ENCODE measurements at places on chromosomes 5 and 9.

- no peak for DNase-seq
These were observed 56.7 kb upstream of the FOXB2 start for GRCh38 chr9:76962732-76963131.

- DNase-seq: no peak
These were observed 69.8 kb downstream of the SGCD start for GRCh38 chr5:156396830-156397081.

DNA sequence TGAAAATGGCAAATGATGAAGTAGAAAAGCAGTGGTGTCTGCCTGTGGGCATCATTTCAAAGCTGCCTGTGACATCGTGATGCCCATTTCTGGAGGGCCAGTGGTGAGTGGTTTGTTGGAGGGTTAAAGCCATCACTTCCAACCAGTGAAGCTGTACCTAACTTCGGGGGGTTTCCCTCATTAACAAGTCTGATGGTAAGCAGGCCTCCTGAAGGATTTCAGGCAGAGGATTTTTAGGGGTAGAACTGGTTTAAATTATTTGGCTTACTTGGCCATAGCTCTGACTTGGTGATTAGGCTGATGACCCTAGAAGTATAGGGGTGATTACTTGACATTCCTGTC is 10.7 kb downstream of the TNFAIP8 start:
- no peak for DNase-seq

- DNase-seq: no peak
These were observed 356.4 kb upstream of the EDIL3 start for GRCh38 chr5:84741056-84741455.

DNA sequence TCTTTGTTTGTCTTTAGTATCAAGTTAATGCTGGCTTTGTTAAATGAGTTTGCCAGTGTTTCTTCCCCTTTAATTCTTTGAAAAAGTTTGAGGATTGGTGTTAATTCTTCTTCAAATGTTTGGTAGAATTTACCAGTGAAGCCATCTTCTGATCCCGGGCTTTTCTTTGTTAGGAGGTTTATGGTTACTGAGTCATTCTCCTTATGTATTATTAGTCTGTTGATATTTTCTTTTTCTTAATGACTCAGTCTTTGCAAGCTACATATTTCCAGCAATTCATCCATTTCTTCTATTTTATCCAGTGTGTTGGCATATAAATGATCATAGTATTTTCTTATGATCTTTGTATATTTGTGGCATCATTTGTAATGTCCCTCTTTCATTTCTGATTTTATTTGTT is 74.5 kb upstream of the SPINK5 start:
- DNase-seq: no peak

DNA sequence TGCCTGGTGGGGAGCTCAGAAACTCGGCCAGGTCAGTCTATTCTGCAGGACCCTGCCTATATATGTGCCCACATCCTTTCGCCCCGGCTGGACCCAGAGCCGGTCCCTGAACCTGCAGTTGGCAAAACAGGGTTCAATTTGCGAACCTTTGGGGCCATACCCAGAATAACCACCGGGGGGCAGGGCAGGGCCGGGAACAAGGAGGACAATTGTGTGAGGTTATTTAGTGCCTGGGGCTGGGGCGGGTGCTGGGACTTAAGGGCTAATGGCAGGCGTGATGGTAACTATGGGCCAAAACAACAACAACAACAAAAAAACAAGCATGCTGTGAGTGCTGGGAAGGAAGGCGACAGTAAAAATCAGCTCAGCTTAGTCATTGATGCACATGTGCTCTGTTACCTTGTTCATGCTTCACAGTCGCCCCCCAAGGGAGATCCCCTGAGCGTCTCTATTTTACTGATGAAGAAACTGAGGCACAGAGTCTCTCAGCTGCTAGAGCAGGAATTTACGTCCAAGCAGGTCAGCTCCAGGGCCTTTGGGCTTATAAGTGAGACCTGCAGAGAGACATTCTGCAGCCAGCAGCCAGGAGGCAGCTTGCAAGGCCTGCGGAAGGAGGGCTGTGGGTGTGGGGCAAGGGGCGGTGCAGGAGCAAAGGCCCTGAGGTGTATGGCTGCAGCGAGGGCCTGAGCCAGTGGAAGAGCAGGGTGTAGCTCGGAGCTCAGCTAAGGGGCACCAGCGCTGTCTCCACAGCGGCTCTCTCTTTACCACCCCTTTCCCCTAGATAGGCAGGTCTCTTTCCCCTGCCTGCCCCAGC is 106.0 kb downstream of the PHF2 start:
- DNase-seq: no peak

GRCh38 chr9:110408598-110408997 is 70.9 kb upstream of the TXNDC8 start:
- no peak for DNase-seq

DNA sequence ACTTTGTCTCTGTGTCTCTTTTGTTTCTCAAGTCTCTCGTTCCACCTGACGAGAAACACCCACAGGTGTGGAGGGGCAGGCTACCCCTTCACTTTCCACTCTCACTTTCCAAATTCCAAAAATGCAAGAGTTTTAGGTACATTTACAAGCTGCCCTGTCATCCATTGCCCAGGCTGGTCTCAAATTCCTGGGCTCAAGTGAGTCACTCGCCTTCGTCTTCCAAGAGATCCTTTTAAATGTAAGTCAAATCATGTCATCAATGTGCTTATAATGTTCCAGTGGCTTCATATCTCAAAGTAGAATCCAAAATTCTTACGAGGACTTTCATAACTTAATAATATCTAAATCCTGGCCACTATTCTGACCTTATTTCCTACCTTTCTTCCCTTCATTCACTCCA is 20.4 kb upstream of the UGCG start:
- no peak for DNase-seq

Data from SHP77 treated with DMSO at 0.1 percent for 48 hours (cell line).